ENCODE measurements at places on chromosomes 2 and 18.
A peak's percentile ranks its signal among the peaks of the same experiment; 100 is the strongest.

- peak; percentile 55 for DNase-seq
Observed at GRCh38 chr2:168851674-168852320, 38.4 kb downstream of the SPC25 start.

DNA sequence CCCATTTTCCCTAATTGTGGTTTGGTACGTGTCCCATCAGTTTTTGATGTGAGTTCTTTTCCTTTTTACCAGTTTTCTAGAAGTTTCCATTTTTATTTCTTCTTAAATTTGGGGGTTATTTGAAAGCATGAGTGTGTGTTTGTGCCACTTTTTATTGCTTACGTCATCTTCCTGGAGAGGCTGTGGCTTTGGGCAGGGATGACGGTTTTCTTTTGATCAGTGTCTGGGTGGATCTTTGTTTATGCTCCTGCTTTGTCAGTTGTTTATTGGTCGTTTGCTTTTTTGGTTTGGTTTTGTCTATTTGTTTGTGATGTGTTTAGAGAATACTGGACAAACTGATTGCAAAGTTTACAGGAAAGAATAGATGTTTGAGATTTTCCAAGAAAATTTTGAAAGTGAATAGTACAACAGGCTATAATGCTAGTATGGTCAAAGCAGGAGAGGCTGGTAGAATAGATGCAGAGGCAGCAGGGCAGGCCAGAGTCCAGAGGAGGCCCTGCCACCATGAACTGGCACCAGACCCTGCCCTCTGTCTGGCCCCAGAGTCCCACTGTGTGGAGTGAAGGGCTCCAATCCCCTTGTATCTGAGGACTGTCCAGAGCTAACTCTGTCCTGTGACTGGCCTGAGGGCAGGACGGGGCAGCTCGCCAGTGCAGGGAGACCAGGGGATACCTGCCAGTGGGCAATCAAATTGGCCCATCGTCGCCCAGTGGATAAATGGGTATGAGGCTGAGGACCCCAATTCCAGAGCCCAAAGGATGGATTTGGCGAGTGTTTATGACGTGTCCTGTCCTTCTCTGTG, 23.4 kb upstream of the SNED1 start:
- no peak for DNase-seq

- no peak for DNase-seq
Observed at GRCh38 chr2:31151501-31151900, 13.3 kb upstream of the GALNT14 start.

- DNase-seq: no peak
Observed at GRCh38 chr2:9493478-9493877, 19.1 kb downstream of the IAH1 start.

GRCh38 chr2:221844212-221845020, 272.3 kb upstream of the EPHA4 start:
- DNase-seq: no peak

DNA sequence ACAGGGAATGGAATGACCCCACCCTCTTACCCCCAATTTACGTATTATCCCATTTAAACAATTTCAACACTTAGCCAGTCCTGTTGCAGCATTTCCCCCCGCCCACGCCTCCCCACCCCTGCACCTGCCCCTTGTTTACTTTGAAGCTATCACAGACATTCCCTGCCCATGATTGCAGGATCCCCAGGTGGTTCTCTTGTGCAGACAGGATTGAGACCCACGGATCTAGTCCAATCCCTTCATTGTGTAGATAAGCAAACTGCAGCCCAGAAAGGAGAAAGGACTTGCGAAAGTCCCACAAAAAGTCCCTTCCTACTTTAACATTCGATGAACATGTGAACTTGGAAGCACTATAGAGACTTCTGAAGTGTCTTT, 38.9 kb downstream of the TMEM17 start:
- DNase-seq: no peak

- DNase-seq: no peak
Observed at GRCh38 chr2:203670939-203671338, 35.5 kb upstream of the CD28 start.

DNA sequence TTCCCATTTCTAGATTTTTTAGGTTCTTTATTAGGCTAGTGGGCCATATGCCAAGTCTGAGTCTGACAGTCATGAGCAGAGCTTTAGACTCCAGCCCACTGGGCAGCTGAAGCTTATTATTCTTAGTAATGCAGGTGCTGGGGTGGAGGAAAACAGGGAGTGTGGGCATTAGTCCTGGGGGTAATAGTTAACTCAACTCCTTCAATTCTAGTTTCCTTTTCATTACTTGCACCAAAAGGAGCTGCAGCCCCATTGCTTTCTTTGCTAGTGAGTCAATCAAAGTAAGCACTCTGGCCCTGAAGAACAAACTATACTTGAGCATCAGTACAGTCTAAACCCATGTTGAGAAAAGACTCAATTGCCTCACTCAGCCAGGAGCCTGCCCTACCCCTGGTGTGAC, 35.5 kb downstream of the ICOS start:
- no peak for DNase-seq

DNA sequence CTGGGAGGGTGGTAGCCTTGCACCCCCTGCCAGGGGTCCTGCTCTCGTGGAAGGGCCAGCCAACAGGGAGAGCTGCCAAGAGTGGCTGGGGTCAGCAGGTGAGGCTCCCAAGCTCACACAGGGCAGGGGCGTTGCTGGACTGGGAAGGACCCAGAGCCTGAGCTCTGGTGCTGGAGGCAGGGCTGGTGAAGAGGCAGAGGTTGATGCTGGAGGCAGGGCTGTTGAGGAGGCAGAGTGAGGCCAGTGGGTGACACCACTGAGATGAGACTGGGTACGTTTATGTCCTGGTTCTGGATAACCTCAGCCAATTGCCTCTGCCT, 7.0 kb downstream of the ADRA2B start:
- DNase-seq: no peak

GRCh38 chr18:48319801-48320638, 89.2 kb downstream of the ZBTB7C start:
- DNase-seq: no peak

GRCh38 chr2:28393114-28393836, 617 bp downstream of the FOSL2 start:
- DNase-seq: peak; percentile 53

- peak; percentile 57 for DNase-seq
Observed at GRCh38 chr2:25301453-25302352, 40.0 kb downstream of the DNMT3A start.

- no peak for DNase-seq
Observed at GRCh38 chr2:88614497-88615157, 12.6 kb downstream of the EIF2AK3 start.

GRCh38 chr18:57737400-57738060, 65.6 kb downstream of the ATP8B1 start:
- no peak for DNase-seq

GRCh38 chr2:190469771-190470170, 61.6 kb downstream of the MFSD6 start:
- DNase-seq: peak; percentile 83

DNA sequence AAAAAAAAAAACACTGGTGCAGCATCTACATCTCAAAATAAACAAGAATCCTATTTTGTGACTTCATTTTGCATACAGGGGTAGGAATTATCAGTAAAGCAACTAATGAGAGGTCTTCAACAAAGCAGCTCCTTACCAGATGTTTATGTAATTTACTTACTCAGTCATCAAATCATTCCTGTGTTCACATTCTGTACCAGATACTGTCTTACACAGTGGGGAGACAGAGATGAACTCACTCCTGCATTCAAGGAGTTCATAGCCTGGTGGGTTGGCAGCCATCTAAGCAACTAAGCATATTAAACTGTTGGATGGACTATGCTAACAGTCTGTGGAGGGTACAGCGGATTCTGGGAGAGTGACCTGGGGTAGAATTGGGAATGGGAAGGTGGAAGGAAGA, 169.0 kb downstream of the OSR1 start:
- DNase-seq: no peak

DNA sequence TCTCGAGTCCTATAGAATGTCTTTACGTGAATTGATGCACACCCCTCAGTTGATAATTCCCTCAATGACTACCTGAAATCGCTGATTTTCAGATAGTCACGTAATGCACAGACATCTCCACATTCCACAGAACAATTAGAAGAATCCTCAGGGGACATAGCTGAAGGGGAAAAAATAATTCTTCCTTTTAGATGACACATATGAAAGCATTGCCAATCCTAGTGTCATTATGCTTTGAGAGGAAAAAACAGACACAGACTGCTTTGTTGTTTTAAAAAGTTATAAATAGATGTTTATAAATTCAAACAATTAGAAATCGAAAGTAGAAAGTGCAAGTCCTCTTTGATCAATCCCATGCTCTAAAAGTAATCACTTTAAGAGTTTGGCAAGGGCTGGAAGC, 100.6 kb upstream of the FN1 start:
- DNase-seq: peak; percentile 66

- DNase-seq: no peak
Observed at GRCh38 chr2:43218155-43218701, 8.2 kb downstream of the ZFP36L2 start.

DNA sequence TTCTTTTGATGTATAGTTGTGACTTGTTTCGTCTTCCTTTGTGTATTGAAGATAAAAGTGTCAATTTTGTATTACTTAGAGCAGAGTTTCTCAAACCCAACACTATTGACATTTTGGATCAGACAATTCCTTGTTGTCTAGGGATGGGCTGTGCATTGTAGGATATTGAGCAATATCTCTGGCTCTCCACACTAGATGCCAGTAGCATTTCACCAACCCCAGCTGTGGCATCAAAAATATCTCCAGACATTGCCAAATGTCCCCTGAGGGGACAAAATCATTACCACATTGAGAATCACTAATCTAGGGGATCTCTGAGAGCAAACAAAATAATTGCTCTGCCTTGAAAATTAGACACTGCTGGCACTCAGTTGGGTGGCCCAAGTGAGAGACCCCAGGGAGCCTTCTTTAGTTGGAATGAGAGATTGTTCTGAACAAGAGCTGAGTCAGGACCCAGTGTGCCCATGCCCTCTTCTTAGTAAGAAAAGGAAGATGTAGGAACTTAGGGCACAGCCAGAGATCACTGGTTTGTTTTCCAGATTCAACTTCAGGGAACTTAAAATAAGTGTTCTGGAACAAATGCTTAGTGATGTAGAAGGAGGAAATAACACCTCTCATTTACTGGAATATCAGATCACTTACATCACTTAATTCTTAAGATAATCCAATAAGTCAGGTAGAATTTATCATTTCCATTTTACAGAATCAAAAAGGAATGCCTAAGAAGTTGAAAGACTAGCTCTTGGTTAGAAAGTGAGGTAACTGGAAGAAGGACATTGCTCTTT, 466.6 kb upstream of the TNP1 start:
- DNase-seq: no peak

GRCh38 chr2:24613154-24613814, 122.2 kb downstream of the NCOA1 start:
- peak; percentile 54 for DNase-seq

GRCh38 chr18:12305930-12306629, 2.0 kb upstream of the TUBB6 start:
- no peak for DNase-seq

- DNase-seq: no peak
Observed at GRCh38 chr2:226536410-226536809, 263.2 kb downstream of the IRS1 start.

GRCh38 chr2:1663621-1664020, 80.7 kb downstream of the PXDN start:
- DNase-seq: no peak

GRCh38 chr2:653645-654425, 23.4 kb downstream of the TMEM18 start:
- no peak for DNase-seq

DNA sequence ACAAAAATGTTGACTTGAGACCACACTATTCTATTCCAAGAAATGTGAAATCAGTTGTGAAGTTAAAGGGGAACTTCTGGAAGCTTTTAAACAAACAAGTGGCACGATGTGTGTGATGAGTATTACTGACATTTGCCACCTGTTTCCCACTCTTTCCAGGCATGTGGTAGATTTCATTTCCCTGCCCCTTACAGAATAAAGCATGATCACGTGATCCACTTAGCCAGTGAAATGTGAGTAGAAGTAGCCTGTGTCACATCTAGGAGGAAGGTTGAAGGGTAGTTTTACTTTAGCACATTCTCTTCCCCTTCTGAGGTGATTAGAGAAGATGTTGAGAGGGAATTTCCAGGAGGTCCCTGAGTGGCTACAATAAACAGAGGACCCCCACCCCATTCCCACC, 3.8 kb downstream of the COL4A4 start:
- DNase-seq: no peak

Data from kidney capillary endothelial cell (primary cell).